ENCODE measurements at places on chromosomes 3 and 15.

DNA sequence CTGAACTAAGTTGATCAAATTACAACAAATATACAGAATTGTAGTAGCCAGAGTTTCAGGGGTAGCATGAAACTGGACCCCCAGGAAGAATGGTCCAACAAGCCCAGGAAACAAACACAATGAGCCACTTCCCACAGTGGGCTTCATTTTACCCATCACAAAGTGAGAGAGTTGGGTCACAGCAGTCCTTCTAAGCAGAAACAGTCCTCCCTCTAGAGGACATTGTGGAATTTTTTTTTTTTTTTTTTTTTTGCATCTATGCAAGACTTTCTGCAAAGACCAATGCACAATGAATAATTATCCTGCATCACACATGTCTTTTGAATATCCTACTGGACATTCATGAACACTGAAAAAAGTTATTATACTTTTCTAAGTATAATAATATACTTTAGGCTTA lies 73.8 kb upstream of the ATP13A5 start:
- no peak for DNase-seq

DNA sequence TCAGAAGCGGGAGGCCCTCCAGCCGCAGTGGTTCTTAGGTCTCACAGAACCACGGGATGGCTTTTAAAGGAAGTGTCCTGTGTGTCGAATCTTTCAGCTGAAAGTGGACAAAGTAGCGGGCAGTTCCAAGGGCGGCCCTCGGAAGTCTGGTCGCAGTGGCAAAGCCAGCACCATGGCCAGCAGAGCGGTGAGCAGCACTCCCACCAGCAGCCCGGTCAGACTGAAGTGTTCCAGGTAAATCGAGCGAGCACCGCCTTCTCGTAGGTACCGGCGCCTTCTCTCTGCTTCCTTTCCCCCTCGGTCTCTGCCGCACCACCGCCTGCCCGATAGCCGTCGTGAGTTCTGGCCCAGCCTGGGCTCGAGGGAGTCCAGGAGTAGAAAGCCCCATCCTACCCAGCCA lies 103.6 kb upstream of the ABHD17C start:
- no peak for DNase-seq

- no peak for DNase-seq
Observed at GRCh38 chr15:67841513-67841762, 1.6 kb upstream of the RNU6-1 start.

DNA sequence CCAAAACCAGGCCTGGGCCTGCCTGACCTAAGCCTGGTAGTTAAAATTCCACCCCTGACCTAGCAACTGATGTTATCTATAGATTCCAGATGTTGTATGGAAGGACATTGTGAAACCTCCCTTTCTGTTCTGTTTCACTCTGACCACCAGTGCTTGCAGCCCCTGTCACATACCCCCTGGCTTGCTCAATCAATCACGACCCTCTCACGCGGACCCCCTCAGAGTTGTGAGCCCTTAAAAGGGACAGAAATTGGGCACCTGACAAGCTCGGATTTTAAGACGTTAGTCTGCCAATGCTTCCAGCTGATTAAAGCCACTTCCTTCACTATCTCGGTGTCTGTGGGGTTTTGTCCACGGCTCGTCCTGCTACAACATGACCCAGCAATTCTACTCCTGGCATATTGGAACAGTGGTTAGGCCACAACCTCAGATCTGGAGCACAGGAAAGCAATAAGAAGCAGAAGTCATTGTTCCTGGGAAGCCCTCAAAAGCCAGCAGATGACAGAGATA lies 36.7 kb upstream of the LHFPL4 start:
- DNase-seq, result no peak

GRCh38 chr3:110593749-110594148 lies 477.9 kb upstream of the NECTIN3 start:
- DNase-seq, result no peak

- DNase-seq, result no peak
Observed at GRCh38 chr15:98626153-98626552, 22.2 kb upstream of the IGF1R start.

- peak; percentile 68 for DNase-seq
Observed at GRCh38 chr3:9932843-9933560, 632 bp upstream of the CRELD1 start.

GRCh38 chr3:23198801-23199200 lies 4.3 kb upstream of the UBE2E2 start:
- no peak for DNase-seq

GRCh38 chr3:138691351-138691750 lies 82.8 kb downstream of the FAIM start:
- DNase-seq, result no peak

DNA sequence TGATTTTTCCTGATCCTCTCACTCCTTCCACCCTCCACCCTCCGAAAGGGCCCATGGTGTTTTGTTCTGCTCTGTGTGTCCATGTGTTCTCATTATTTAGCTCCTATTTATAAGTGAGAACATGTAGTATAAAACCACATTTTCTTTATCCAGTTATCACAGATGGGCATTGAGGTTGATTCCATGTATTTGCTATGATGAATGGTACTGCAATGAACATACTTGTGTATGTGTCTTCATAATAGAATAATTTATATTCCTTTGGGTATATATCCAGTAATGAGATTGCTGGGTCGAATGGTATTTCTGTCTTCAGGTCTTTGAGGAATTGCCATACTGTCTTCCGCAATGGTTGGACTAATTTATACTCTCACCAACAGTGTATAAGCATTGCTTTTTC lies 126.0 kb downstream of the IMPG2 start:
- no peak for DNase-seq

- no peak for DNase-seq
Observed at GRCh38 chr15:71048913-71049675, 66.2 kb upstream of the THSD4 start.

GRCh38 chr3:100553618-100554372 lies 55.6 kb upstream of the ADGRG7 start:
- DNase-seq, result no peak

- no peak for DNase-seq
Observed at GRCh38 chr3:80612366-80612765, 844.6 kb upstream of the ROBO1 start.

- no peak for DNase-seq
Observed at GRCh38 chr15:77064539-77065308, 6.2 kb downstream of the TSPAN3 start.

DNA sequence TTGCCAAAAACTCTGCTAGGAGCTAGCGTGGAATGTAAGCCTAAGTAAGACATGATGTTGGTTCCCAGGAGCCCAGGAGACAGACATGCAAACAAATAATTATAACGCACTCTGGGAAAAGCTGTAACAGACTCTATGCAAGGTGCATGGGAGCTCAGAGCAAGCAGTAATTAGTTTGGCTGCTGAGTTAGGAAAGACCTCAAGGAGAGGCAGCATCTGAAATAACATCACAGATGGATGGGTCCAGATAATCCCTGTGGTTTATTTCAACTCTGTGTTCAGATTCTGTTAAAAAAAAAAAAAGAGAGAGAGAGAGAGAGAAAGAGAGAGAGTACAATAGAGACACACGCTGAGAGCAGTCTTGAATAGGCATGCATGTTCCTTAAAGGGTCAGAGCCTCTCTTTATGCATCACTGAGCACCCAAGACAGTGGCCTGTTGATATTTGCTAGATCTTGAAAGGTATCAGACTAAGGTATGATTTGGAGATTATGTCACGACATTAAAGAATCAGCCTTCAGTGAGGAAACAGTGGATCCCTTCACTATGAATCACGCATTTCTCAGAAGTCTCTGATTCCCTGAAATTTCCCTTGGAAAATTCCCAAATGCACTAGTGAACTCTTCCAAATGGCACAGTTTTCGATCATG lies 124.4 kb upstream of the LIPC start:
- no peak for DNase-seq

DNA sequence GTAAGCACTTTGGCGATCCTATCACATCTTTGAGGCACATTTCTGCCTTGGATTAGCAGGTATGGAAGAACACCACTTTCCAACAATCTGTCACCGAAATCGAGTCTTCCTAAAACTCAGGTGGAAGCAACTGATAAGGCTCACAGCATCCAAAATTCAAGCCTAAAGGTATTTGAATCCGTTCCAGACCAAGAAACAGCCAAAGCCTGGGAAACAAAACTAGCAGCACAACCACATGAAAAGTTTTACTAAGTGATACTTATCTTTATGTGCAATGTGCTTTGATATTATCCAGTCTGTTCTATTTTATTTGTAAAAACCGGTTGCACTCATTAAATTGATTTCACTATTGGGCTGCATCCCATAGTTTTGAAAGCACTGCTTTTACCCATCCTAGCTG lies 40.5 kb upstream of the FAM174B start:
- no peak for DNase-seq

DNA sequence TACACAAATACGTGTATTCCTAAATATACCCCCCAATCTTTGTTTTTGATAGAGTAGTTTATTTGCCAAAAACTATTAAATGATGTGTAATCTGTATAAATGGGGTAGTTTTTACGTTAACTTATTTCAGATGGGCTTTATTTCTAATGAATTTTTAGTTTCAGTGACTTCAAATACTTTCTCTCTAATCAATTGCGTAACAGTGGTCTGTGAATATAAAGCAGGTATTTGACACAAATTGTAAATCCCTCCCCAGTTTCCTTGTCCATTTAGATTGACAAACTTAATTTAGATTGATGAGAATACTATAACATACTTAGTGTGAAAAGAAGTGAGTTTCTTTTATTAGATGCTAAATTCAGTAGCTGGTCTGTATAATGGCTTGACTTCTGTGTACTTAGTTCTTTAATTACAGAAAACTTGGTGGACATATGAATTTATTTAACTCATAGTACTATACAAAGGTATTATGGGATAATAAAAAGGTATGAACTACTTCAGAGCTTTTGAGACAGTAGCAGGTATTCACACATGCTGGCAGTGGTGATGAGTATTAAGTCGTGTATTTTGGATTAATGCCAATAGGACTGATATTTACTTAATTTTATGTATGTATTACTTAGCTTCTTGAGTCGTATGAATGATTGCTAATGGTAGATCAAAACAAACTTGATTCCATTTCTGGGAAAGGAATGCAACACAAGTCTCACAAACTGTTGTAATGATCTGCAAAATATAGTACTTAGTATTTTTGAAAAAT lies 81.6 kb downstream of the STT3B start:
- DNase-seq, result no peak

DNA sequence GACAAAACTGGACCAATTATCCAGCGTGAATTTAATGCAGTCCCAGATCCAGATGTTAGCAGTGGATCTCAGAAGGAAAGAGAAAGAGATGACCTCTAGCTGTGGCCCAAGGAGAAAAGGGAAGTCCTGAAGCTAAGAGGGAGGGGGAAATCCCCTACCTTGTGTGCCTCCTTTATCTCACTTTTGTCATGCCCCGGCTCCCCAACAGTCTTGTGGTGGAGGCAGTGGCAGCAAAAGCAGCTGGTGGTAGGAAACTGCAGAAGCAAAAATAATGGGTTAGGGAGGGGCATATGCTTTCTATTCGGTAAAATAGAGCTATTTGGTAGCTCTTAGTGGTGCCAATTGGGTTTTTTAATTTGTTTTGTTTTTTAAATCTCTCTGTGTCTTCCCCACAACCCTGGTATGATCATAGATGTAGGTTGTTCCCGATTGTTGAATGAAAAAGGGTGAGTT lies 56.5 kb downstream of the MCTP2 start:
- DNase-seq, result no peak

DNA sequence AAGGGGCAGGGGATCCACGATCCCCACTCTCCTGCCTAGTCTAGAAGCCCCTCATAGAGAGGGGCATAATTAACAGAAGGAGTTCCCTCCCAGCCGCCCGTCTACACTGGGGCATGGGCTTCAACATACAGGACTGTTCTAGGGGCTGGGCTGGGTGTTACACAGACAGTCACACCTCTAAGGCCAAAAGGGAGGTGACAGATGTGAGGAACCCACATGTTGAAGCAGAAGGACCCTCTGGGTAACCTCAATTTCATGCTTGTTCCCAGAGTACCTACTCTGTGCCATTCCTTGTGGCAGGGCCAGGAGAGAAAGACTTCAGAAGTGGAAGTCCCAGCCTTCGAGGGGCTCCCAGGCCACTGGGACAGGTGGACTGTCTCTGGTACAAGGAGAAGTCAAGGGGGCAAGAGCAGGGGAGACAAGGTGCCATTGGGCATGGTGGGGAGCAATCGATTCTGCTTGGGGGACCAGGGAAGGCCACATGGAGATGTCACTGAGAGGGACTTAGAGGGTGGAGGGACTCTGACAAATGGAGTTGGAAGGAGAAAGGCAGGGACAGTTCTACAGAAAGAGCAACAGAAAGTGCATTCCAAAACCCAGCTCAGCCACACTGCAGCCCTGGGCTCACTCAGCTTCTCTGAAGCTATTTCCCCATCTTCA lies 71.3 kb downstream of the CPN2 start:
- no peak for DNase-seq

- no peak for DNase-seq
Observed at GRCh38 chr15:45026651-45027190, 3.7 kb downstream of the SORD start.

- no peak for DNase-seq
Observed at GRCh38 chr3:44862226-44862637, 520 bp downstream of the TMEM42 start.

DNA sequence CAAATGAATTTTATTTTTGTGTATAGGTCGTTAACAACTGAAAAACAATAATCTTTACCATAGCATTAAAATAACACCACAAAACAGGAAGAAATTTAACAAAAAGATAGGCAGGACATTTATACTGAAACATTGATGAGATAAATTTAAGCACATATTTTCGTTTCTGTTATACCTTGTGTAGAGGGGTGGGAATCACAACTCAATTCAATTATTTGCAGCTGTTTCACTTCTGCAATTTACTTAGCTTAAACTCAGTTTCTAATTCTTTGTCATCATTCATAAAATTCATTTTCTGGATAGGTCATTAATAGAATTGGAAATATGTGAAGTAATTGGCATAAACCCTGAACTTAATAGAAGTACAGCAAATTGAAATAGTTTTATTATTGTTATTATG lies 42.3 kb downstream of the TP63 start:
- DNase-seq, result no peak

GRCh38 chr15:29132735-29133181 lies 136.9 kb downstream of the NSMCE3 start:
- DNase-seq, result no peak

- peak; percentile 25 for DNase-seq
Observed at GRCh38 chr3:9951962-9952805, at the start of gene PRRT3. Gene PRRT3 (minus strand): TSS chr3:9952408. CDS start chr3:9950115, 2,293 bp downstream.
